Lung microvascular endothelial cell (primary cell): ENCODE measurements at places on chromosomes 12 and 14. TPM values are rescaled to one million over a fixed set of nuclear protein-coding genes. Genes with fewer than 3 reads are reported as not detected.

The NUAK1 gene
- total RNA-seq, result 21.4 and 32.5 TPM in 2 replicates

The SETD1B gene
- 1.3 and 1.4 TPM in 2 replicates for total RNA-seq

The SLC5A8 gene
- under 0.01 TPM in 1 of 2 replicates, not detected in the other for total RNA-seq

The RILPL1 gene
- total RNA-seq, result 2.8 and 4.8 TPM in 2 replicates

The MANSC4 gene
- not detected in 2 replicates for total RNA-seq

DNA sequence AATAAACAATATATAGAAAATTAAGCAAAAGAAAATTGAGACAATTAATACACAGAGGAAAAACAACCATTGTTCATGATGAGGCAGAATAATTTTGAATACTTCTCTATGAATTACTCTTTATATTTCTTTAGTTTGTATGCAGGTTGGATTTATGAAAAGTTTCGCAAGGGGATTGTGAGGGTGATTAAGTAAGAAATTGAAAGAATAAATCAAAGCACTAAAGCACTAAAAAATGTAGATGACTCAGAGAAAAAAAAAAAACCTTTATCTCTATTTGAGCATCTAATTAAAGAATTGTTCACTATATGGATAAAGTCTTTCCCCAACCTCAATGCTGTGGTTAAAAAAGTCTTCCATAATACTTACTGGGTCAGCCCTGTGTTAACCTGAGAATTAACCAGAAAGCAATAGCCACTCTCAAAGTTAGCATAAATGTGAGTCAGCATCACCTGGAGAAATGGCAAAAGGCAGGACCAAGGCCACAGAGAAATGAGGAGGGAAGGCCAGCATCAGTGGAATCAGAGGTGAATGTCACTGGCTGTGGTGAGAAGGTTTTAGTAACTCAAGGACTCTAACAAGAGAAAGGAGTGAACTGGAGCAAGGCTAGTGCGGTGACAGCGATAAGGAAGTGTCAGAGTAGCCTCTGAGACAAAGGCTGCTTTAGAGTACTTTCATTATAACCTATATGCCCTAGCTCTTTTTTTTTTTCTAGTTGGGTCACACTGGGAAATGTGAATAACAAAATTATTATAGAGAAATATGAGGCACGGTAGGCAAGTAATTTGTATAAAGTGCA is 310.4 kb downstream of the KCNC2 start:
- no peak for DNase-seq

DNA sequence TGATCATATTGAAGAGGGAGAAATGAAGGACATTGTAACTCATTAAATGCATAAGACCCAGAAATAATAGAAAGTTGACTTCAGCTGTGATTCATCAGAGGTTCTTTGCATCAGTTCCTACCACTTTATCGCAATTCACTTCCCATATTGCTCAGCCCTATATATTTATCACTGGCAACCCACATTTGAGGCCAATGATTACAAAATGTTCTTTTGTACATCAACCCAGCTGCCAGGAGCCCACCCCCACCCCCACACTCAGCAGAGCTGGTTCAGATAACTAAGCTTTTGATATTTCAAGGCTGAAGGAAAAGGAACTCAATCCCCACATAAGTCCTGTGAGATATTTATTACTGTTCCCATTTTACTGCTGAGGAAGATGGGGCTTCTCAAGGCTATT is 51.2 kb upstream of the TMPO start:
- DNase-seq, result no peak
